ENCODE measurements at places on chromosomes 6 and 20.

DNA sequence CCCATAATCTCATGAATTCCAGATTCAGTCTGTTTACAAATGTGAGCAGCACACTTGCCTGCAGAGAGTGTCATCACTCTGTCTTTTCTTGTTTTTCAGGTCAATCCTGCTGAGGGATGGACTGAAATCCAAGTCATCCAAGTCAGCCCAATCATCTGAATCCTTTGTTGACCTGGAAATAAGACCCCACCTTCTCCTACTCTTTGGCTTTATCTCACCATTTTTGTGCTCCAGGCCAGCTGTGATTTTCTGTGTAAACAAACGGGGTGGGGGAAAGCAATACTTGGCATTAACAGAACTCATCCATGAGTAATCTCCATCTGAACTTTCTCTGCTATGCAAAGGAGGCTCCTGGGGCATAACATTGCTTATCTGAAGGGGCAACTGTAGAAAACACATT lies 16.9 kb upstream of the GSTA4 start:
- no peak for DNase-seq

DNA sequence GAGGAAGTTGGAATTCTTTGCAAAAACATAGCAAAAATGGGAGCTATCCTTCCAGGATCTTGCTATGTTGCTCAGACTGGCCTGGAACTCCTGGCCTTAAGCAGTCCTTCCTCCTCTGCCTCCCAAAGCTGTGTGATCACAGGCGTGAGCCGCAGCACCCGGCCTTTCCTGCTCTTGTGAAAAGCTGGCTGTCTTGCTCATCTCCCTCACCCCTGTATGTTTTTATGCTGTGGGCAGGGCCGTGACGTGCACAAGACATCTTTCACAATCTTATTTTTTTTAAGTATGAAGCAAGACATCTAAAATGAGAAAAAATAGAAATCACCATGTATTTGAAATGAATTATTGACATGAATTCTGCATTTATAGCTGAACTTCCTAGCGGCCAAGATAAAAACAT lies 110.4 kb downstream of the SAMD5 start:
- no peak for DNase-seq

DNA sequence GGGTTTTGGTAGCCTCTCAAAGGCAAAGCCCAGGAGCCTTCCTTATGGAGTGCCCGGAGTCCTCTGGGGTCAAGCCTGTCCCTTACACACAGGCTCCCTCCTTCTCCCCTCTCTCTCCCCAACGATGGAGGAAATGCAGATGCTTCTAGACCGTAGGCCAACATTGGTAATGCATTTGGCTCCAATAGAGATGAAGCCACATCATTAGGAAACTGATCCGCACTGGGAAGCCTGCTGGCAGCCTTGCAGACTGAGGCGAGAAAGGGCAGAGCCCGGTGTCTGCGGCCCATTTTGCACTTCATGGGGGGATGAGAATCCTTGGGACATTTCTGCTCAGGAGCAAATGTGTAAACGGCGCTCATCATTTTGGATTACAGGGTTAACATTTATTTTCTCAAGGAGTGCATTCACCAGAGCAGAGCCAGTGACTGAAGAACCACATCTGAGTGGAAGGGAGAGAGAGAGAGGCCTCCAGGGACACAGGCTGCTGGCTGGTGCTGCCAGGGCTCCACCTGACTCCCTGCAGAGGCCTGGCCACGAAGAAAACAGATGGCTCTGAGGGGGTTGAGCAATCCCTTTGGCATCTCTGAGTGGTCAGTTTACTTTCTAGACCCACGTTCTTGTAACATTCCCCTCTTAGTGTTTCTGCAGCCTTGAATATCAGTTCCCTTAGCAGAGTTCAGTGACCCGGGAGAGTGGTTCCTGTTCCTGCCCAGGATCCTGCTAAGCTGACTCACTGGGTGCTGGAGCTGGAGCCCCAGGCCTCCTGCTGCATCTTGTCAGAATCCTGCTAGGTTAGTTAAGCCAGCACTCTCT lies 4.4 kb upstream of the CST3 start:
- no peak for DNase-seq

- DNase-seq, result no peak
Observed at GRCh38 chr6:33868141-33868540, 64.3 kb upstream of the MLN start.

DNA sequence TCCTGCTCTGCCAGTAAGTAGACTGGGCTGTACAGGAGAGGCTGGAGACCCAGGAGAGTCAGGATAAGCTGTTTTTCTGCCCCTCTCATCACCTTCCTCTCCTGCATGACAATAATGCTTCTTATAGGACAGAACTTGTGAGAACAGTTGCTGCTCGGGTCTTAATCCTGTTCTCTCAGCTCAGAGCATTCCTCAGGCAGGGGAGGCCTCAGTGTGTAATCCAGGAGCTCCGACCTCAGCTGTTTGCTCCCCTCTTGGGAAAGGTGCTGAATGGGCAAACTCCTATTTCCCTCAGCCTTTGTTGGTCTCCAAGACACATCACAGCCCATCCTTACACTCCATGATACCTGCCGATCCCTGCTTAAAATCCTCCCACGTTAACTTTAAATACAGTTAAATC lies 134.9 kb upstream of the LRFN2 start:
- DNase-seq, result no peak

DNA sequence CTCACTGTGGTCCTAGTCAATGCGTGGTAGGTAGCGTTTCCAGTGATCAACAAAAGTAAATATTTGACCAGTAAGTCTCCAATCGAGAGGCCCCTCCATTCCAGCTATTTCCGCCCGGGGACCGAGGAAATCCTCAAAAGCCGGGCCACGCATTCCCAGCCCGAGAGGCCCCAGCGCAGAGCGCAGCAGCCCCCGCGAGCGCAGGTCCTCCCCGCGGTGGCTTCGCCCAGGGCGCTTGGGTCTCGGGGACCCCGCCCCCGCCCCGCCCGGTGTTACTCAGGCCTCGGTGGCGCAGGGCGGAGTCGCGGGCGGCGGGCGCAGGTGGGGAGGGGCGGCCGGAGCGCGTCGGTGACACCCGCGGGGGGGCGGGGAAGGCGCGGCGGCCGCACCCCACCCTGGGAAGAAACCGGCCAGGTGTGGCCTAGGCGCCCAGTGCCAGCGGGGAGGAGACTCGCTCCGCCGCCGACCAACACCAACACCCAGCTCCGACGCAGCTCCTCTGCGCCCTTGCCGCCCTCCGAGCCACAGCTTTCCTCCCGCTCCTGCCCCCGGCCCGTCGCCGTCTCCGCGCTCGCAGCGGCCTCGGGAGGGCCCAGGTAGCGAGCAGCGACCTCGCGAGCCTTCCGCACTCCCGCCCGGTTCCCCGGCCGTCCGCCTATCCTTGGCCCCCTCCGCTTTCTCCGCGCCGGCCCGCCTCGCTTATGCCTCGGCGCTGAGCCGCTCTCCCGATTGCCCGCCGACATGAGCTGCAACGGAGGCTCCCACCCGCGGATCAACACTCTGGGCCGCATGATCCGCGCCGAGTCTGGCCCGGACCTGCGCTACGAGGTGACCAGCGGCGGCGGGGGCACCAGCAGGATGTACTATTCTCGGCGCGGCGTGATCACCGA lies at the start of gene DSP:
Gene DSP (plus strand): TSS at position 497 of the 890 bp plus-strand sequence. CDS start 245 bp downstream, at position 742.
- no peak for DNase-seq

- no peak for DNase-seq
Observed at GRCh38 chr6:167677422-167677789, 149.3 kb upstream of the AFDN start.

GRCh38 chr6:41502917-41503671 lies 43.1 kb upstream of the FOXP4 start:
- no peak for DNase-seq

- DNase-seq, result peak; percentile 63
Observed at GRCh38 chr20:37276494-37277252, 12.8 kb upstream of the MANBAL start.

DNA sequence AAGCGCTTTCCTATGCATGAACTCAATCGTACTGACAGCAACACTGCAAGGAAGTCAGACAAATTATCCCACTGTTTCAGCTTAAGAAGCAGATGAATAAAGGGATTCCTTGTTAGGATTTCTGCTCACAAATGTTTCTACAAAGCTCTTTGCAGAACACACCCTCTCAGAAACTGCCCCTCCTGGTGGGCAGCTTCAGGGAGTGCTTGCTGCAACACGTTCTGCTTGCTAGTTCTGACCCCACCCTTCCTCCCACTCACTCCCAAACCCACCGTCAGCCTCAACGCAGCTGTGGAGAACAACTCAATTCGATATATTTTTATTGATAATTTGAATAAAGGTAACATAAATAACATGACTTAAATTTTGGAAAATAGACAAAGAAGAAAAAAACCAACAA lies 250.8 kb upstream of the PRDM1 start:
- no peak for DNase-seq

- no peak for DNase-seq
Observed at GRCh38 chr20:48750941-48751635, 76.7 kb downstream of the PREX1 start.

DNA sequence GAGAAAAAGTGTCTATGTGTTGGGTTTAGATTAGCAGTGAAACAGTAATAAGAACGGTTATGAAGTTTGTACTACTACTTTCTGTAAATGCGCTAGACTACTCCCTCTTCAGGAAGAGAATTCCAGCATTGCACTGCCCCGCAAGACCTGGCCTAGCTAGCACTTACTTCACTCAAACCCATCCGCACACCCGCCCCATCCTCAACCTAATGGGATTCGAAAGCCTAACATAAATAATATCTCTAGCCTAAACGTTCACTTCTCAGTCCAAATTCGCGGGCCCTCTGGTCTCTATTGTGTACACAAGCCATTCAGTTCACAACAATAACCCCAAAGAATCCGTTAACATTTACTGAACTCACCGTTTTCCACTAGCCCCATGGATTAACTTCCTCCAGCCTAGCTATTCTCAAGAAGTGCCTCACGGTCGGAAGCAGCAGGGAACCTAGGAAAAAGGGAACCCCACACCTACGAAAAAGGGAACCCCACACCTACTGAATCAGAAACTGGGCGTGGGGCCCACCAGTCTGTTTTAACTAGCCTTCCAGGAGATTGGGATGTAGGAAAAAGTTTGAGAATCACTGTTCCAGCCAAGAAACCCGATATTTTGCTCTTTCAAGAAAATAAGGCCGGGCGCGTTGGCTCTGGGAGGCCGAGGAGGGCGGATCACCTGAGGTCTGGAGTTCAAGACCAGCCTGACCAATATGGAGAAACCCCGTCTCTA lies 45.4 kb upstream of the BTN3A2 start:
- no peak for DNase-seq

- peak; percentile 72 for DNase-seq
Observed at GRCh38 chr6:80638213-80639055, 532.0 kb downstream of the BCKDHB start.

DNA sequence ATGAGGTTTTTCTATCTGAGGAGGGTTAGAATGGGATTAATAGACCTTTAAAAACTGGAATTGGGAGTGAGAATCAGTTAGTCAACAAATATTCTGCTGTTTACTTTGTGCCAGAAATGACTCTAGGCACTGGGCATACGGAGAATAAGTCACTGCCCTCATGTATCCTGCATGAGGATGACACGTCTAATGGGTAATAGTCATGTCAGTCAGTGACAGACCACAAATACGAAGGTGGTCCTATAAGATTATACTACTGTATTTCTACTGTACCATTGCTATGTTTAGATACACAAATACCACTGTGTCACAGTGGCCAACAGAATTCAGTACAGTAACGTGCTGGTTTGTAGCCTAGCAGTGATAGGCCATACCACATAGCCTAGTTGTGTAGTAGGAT lies 30.7 kb downstream of the ZFAND3 start:
- no peak for DNase-seq

DNA sequence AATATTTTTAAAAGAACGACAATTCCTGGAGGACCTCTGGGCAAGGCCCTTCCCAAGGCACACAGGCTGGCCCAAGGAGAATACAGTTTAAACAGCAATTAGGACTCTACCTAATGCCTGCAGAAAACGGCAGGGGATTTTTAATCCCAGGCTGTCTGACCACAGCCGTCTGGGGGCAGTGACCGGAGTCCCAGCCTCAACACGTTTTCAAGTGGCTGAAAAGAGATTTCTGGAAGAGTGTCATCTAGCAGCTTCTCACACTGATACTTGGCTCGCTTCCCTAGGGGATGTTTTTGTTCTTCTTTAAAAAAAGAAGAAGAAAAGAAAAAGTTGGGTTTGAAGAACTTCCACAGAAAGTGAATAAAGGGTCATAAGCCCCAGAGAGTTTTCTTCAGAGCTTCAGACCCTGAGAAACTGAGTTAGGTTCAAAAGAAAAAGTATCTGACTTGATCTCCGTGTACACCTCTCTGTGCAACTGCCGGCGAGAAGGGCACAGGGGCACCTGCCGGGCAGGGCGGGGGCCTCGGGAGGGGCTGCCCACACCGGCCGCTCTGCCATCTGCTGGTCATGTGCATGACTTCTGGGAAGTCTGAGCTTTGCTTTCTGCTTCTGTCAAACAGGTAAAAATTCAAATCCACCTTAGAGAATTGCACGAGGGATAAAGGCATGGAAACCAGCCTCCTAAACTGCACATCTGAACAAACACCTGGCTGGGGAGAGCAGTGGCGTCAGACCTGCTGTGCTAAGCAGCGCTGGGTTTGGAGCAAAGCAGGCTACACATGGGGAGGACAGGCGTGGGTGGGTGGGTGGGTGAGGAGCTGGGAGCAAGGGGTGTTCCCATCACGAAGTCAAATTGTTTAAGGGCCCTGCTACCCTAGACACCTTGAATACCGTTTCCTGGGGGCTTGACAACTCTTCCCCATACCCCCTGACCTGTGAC lies 33.0 kb downstream of the RRBP1 start:
- DNase-seq, result no peak

DNA sequence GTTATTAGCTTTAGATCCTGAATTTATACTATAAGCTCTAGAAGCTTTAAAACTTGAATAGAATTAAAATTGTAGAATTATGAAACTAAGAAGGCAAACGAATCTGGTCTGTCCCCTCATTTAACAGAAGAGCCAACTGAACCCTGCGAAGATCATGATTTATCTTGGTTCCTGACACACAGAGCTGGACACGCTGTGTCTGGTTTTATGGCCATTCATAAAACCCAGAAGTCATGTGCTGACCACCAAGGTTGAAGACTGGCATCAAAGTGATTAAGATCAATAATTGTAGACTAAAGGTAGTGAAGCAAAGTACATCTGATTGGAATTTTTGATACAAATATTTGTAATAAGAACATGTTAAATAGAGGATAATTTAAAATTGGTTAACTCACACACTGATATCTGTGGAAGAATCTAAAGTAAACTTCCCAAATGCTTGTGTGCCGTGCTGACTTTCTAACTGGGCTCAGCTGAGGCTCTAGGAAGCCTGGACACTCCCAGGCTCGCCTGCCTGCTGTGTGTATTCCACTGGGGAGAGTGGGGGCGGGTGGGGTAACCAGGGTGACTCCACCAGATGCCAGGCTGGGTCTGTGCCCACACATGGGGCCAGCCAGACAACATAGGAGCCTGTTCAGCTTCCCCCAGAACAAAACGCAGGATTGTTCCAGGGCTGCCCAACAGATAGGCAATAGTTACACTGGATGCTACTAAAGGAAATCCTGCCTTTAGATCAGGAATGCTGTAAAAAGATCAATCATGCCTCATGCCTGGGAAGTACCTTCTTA lies 42.1 kb upstream of the SLC22A3 start:
- no peak for DNase-seq

- DNase-seq, result no peak
Observed at GRCh38 chr6:147909640-147910039, 401.1 kb downstream of the SAMD5 start.
